KBM-7 (cell line): ENCODE measurements at places on chromosomes 7 and 10.

DNA sequence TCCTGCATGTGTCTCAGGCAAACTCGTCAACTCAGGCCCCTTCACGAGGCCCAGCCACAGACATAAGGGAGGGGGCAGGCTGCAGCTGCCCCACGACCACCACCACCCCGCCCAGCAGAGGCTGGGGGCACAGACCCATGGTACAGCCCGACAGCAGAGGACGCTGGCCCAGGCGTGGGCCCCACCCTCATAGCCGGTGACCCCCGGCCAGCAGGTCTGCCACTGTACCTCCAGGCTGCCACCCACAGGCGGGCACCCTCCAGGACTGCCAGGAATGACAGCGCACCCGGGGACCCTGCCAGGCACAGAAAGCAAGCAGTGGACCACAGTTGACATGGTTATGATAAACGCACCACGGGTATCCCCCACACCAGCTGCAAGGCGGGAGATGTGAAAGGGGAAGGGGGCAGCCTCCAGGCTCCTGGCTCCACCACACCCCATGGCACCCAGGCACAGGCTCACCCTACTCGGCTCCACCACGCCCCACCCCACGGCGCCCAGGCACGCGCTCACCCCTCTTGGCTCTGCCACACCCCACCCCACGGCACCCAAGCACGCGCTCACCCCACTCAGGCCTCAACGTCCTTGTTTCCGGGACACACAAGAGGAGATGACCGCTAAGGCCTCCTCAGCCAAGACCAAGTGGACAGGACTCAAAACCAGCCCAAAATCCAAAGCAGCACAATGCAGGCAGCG, 135.9 kb downstream of the MAD1L1 start:
- DNase-seq: no peak

DNA sequence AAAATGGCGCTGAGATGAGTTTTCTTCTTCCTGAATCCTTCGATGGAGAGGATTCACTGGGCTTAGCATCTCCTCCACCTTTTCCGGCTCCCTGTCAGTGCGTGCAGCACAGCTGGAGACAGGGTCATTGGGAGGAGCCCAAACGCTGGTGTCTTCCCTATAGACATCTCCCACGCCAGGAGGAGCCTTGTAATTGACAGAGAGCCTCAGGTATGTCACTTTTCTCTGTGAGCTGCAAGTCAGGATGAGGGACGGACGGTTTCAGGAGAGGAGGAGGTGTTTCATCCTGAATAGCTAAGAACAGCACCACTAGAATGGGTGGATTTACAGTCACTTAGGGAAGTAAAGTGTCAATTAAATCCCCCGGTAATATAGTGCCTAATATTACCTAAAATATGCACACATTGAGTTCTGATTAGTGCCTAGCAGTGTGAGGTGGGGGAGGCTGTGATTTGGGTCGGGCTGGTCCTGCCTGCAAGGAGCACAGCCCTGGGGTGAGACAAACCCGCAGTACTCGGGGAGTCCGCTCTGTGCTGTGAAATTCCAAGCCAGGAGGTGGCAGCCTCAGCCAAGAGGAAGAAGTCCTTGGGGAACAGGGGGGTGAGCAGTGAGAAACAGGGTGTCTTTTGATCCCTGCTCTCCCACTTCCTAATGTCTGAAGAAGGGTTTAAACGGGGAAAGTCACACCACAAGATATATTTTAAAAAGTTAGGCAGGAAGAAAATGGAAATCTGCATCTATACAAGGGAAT, 28.2 kb downstream of the IL15RA start:
- peak; percentile 63 for DNase-seq

GRCh38 chr7:128903621-128904361, 6.7 kb downstream of the KCP start:
- DNase-seq: no peak

GRCh38 chr10:132124201-132124920, 58.6 kb downstream of the JAKMIP3 start:
- no peak for DNase-seq

GRCh38 chr10:126352453-126352852, 35.8 kb downstream of the ADAM12 start:
- DNase-seq: no peak

- DNase-seq: no peak
These were observed 2.0 kb downstream of the STK32C start for GRCh38 chr10:132305654-132306342.

DNA sequence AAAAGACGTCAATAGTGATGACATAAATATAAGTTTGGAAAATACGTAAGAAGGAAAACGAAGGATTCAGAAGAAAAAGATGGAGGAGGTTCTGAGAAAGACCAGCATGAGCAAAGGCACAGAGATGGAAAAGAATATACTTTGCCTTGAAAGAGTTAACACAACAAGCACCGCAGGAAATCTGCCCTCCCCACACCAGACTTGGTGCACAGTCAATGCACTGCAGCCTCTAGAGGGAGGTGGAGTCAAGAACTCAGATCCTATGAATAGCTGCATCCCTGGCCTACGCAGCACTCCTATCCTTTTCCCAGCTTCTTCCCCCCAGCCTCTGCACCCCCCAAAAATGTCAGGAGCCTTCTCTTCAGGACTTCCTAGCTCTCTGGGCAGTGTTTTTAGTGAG, 1370.6 kb upstream of the LRRTM3 start:
- DNase-seq: no peak

GRCh38 chr10:51137756-51138529, 63.7 kb downstream of the PRKG1 start:
- DNase-seq: no peak

GRCh38 chr7:96827701-96828100, 118.1 kb upstream of the SEM1 start:
- DNase-seq: no peak

- DNase-seq: peak; percentile 74
These were observed 701 bp downstream of the STK17A start for GRCh38 chr7:43583424-43584194.

DNA sequence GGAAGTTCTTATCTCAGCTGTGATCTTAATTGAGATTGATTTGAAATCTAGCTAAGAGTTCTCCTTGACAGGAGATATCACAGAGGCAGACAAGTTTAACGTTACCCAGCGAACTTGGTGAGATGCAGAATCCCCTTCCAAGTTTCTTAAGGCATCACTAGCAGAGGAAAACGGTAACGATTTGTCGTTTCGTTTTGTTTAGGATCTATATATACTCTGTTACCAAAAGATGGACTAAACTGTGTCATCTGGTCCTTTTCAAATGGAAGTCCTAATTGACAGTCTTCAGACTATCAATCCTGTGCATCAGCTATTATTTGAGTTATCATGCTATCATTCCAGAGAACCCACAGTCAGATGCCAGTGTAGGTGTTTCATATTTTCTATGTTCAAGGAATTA, 316.7 kb upstream of the SORCS1 start:
- DNase-seq: no peak

DNA sequence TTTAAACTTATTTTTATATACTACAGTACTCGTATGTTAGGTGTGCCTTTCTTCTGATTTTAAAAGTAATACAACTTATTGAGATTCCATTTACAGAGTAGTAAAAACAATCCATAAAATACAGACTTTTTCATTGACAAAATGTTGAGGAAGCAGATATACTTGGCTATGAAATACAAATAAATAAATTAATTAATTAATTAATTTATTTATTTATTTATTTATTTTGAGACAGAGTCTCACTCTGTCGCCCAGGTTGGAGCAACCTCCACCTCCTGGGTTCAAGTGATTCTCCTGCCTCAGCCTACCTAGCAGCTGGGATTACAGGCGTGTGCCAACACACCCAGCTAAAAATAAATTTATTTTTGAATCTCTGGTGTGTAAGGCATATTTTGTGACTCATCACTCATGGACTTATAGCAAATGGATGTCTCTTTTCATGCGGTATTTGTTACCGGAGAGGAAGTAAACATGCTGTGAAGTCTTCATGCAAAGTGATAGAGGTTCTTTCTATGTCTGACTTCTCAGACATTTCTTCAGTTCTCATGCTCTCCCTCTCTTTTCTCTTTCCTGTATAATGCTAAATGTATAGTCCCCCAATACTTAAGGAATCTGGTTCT, 20.2 kb upstream of the SRPK2 start:
- no peak for DNase-seq

DNA sequence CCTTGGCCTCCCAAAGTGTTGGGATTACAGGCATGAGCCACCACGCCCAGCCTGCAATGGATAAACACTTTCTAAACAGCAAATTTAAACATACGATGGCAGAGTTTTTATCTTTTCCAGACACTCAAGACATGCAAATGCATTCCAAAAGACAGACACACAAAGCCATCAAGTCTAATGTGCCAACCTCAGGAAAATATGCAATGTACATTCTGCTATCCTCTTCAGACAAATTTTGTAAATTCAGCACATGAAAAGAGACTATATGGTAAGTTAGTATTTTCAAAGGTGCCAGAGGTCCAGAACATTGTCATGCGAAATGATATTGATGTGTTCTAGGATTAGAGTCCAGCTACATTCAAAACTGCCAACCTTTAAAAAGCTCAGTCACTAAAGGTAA, 19.8 kb downstream of the HACD1 start:
- no peak for DNase-seq

- DNase-seq: no peak
These were observed 137.4 kb downstream of the LHPP start for GRCh38 chr10:124598773-124599587.
